CD4-positive, alpha-beta T cell treated with Interleukin-15 for 4 hours (primary cell): ENCODE measurements at places on chromosomes 2 and 18.

DNA sequence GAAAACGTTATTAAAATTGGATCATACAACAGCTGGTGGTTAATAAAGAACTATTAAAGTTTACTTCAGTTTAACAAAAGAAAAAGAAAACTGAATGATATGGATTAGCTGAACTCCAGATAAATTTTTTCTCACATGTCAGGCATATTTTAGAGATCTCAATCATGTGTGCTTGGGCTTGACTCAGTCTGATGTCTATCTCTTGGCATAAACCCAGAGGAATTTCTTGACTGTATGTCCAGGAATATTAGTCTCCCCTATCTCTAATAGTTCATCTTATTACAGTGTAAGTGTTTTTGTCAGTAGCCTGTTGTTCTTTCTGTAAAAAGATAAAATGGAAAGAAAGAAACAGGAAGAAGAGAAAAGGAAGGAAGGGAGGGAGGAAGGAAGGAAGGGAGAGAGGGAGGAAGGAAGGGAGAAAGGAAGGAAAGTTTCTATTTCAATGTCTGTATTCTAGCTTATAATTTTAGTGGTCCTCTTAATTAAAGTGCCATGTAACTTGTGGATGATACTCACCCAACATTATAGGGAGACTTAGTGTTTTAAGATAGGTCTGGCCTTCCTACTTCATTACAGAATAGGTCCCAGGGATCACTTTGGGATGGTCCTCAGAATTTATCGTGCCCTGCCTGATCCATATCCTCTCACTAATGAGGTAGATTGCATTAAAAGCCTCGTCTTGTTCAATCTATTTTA lies 99.7 kb upstream of the UGP2 start:
- DNase-seq, result no peak

- no peak for DNase-seq
Observed at GRCh38 chr2:205657579-205657978, 24.7 kb upstream of the NRP2 start.

DNA sequence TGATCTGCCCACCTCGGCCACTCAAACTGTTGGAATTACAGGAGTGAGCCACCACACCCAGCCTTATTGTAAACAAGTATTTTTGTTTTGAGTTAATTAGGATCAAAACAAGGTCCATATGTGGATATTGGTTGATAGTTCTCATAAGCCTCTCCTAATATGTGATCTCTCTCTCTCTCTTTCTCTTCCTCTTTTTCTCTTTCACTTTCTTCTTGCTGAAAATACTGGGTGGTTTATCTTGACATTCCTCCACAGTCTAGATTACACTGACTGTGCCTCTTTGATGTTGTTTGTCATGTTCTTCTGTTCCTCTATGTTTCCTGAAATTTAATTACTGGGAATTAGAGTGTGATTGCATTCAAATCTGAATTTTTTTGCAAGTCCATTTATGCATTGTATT lies 547.5 kb upstream of the NRXN1 start:
- no peak for DNase-seq

DNA sequence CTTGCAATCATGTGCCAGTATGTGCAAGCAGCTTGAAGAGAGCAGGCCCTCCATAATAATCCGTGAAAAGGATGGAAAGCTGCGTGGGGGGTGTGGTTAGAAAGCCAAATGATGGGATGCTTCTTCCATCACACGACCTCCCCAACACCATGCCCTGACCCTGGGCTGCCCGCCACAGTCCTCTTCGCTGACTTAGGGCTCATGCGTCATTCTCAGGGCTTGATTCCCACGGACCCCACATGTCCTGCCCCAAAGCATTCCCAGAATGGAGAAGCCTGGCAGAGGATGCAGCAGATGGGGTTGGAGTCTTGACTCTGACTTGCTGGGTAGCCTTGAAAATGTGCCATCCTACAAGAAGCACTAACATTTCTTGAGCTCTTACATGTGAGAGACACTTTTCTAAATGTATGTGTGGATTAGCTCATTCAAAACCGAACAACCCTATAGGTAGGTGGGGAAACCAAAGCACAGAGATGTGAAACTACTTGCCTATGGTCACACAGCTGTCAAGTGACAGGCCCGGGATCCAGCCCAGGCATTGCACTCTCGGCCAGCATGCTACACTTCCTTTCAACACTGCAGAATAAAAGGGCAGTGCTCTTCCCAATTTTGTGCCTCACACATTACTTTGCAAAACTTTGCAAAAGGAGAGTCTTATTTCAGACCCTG lies 3.7 kb downstream of the TNS1 start:
- no peak for DNase-seq

DNA sequence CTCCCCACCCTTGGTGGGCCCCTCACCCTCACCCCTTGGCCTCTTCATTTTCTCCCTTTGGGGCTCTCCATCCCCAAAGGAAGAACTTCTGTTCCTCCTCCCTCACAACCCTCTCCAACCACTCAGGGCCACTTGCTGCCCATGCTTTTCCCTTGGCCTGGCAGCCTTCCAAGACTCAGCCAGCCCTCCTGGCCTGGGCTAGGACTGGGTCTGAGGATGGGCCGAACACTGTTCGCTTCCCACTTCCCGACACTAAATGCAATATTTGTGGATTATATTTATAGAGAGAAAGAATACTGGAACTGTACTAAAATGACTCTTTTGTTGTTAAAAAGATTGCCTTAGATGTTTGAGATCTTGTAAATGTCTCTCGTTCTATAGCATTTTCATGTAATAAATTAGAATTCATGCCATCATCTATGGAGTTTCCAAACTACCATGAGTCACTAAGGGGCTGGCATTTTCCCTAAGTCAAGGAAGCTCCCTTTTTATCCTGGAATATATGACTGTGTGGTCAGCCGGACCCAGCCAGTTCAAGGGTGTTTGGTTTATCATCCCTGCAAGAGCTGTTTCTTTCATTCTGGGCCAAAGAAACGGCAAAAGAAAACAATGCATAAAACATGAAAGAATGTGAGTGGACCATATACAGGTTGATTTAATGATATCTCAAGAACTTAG lies 3.8 kb downstream of the CXCR2 start:
- DNase-seq, result no peak
